ENCODE measurements at places on chromosomes 5 and 9.

DNA sequence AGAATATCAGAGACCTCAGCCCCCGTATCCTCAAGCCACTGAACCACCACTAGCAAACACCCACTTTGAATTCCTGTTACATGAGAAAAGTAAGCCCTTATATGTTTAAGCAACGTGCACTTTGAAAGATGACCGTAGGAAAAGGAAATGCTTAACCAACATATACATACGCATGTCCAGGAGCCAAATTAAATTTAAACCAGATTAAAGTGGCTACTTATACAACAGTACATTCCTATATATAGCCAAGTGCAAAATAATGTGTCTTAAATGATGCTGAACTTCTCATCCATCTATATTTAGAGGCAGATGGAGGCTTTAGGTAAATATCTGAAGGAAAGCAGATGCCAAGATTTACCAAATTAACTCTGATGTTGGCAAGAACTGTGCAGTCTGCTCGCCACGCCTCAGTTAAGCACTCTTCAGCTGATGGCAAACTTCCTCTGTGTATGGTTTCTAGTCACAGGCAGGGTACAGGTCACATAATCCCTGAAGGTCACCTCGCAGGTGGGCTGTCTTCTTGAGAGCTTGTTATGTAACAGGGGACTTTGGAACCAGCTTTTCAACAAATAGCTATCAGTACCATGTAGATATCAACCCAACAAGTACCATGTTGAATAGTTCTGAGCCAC lies 8.6 kb downstream of the GCNT4 start:
- DNase-seq = no peak

GRCh38 chr9:5140151-5140550 lies 45.3 kb downstream of the INSL6 start:
- no peak for DNase-seq

- no peak for DNase-seq
Observed at GRCh38 chr9:38000735-38001134, 68.3 kb downstream of the SHB start.

- DNase-seq = no peak
Observed at GRCh38 chr5:33701251-33701650, 190.5 kb downstream of the ADAMTS12 start.

DNA sequence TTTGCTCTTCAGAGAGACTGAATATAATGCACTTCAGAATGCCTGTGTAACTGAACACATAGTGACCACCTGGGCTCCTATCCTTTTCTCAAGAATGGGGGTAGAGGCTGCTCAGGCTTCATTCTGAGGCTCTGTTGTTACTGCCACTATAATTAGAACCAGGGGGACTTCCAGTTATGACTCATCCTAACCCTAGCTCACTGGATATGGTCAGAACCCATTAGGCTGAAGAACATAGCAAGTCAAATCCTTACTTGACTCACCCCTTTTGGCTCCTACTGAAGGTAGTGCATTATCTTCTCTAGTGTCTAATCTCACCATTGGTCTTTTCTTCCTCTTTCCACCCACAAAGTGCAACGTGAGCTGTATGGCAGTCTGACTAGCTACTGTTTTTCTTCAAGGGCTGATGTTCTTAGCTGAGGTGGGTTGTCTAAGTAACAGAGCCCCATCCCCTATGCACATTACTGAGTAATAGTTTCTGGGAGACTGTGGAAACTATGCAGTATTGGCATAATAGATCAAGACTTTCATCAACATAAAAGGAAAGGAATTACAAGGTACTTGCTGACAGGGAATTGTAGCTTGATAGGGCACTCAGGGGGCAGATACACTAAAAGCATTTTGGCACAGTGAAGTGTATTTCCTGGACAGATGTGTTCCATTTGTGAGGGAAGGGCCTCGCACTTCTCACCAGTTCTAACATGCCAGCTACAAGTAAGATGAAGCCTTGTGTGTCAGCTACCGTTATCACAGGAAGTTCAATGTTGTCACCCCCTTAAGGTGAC lies 431.0 kb upstream of the MEF2C start:
- DNase-seq = no peak

GRCh38 chr9:112755016-112755427 lies 4.5 kb downstream of the SNX30 start:
- no peak for DNase-seq

- no peak for DNase-seq
Observed at GRCh38 chr9:17906176-17906840, 327.4 kb downstream of the SH3GL2 start.

GRCh38 chr9:127927201-127927987 lies 3.2 kb downstream of the PIP5KL1 start:
- DNase-seq = peak; percentile 69

DNA sequence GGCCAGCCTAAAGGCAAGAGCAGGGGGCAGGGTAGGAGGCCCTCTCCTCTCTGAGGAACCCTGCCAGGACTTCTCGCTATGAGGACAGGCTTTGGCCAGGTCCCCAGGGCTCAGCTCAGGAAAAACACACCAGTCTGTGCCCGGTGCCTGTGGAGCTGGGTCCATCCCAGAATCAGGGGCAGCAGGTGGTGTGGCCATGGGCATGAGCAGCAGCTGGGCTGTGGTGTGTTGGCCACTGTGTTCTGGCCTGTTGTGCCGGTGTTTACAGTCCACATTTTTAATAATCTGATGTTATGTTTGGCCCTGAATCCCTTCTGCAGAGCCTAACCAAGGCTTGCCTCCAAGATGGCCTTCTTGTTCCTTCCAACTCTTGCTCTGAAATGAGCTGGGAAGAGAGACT lies 77.0 kb downstream of the FGF18 start:
- DNase-seq = no peak

- no peak for DNase-seq
Observed at GRCh38 chr9:86279839-86280238, 2.5 kb downstream of the ISCA1 start.

- DNase-seq = no peak
Observed at GRCh38 chr5:57626703-57627102, 144.1 kb upstream of the ACTBL2 start.

GRCh38 chr5:103617913-103618312 lies 55.3 kb upstream of the NUDT12 start:
- DNase-seq = no peak

GRCh38 chr5:136199408-136199807 lies 6.4 kb upstream of the SMIM32 start:
- DNase-seq = no peak

GRCh38 chr5:58133631-58134296 lies 326.1 kb downstream of the PLK2 start:
- no peak for DNase-seq

DNA sequence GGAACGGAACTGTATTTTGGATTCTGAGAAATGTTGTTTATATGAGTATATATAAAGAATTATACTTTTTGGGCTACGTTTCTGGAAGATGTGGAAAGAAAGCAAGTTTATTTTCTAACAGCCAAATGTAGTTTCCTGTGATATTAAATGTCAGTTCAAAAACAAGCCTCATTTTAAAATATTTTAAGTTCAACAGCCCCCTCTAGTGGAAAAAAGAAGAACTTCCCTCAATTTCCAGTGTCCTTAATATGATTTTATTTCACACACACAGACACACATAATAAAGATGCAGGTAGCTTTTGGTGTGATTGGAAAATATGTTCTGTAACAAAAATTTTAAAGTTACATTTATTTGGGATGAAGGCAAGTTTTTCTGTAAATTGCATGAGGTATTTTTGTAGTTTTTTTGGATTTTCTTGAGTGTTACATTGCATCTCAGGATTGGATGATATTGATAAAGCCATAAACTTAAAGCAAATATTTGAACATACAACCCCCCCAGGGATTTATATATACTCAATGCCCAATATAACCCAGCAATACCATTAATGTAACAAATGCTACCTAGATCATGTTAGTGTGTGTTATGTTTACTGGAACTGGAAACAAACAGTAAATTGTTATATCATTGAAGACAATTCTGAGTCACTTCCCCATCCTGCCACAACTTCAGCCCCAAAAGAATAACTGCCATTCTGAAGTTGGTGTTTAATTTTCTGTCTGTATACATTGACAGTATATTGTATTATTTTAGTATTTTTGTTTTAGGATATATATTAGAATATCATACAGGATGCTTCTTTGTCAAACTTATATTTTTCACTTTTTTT lies 54.0 kb downstream of the CCDC171 start:
- peak; percentile 15 for DNase-seq

GRCh38 chr5:56471707-56472106 lies 238.6 kb upstream of the ANKRD55 start:
- no peak for DNase-seq

DNA sequence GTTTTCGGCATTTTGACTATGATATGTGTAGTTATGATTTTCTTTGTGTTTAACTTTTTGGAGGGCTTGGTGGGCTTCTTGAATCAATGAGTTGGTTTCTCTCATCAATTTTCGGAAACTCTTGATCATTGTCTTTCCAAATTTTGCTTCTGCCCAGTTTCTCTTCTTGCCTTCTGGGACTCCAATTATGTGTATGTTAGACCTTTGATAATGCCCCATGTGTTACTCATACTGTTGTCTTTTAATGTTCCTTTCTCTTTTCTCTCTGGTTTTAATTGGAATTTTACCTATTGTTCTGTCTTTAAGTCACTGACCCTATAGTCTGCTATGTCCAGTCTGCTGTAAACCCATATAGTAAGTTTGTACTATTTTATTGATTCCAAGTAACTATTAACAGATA lies 41.5 kb downstream of the KCNIP1 start:
- DNase-seq = no peak

- DNase-seq = no peak
Observed at GRCh38 chr5:58201922-58202648, 257.8 kb downstream of the PLK2 start.

- no peak for DNase-seq
Observed at GRCh38 chr5:93715327-93715726, 26.1 kb downstream of the POU5F2 start.
